A549 treated with Hydrocortisone at 1 μM for 4 hours (cell line): ENCODE measurements at places on chromosomes 13 and 19. TPM values are rescaled to one million over a fixed set of nuclear protein-coding genes. Genes with fewer than 3 reads are reported as not detected.

ZNF229 gene
- 2.3 to 3.1 TPM (median 2.8 TPM) in 5 replicates for total RNA-seq

CYP2A6 gene
- 0.08 TPM in 1 of 5 replicates, not detected in the others for total RNA-seq

INSL3 gene
- total RNA-seq: 0.40 to 0.77 TPM (median 0.48 TPM) in 5 replicates

LYPD4 gene
- total RNA-seq: not detected in 5 replicates

CBY2 gene
- not detected in 5 replicates for total RNA-seq

GPC6 gene
- 3.5 to 6.3 TPM (median 5.1 TPM) in 5 replicates for total RNA-seq

TMEM238 gene
- total RNA-seq: 1.4 to 10.5 TPM (median 8.0 TPM) in 5 replicates

ZNF98 gene
- not detected in 5 replicates for total RNA-seq

PSMC4 gene
- total RNA-seq: 257 to 292 TPM (median 275 TPM) in 5 replicates

KLK1 gene
- total RNA-seq: 0.09 to 0.26 TPM (median 0.24 TPM) in 3 of 5 replicates, not detected in the others

ZNF626 gene
- total RNA-seq: not detected in 5 replicates

SHC2 gene
- total RNA-seq: 0.77 to 1.5 TPM (median 0.99 TPM) in 5 replicates

ITM2B gene
- 125 to 175 TPM (median 161 TPM) in 5 replicates for total RNA-seq

DAND5 gene
- 0.07 TPM in 1 of 5 replicates, not detected in the others for total RNA-seq

CDKN2D gene
- 4.8 to 6.0 TPM (median 5.3 TPM) in 5 replicates for total RNA-seq

CYP4F2 gene
- 0.06 to 0.17 TPM (median 0.17 TPM) in 4 of 5 replicates, not detected in the other for total RNA-seq

ZNF546 gene
- 1.3 to 2.7 TPM (median 2.2 TPM) in 5 replicates for total RNA-seq

ZNF283 gene
- 3.9 to 6.1 TPM (median 4.8 TPM) in 5 replicates for total RNA-seq

C1QTNF9B gene
- not detected in 5 replicates for total RNA-seq

C19orf85 gene
- total RNA-seq: not detected in 5 replicates

CD37 gene
- total RNA-seq: not detected in 5 replicates

ZNF700 gene
- total RNA-seq: 0.20 to 0.33 TPM (median 0.29 TPM) in 5 replicates

CNN2 gene
- total RNA-seq: 70.3 to 98.3 TPM (median 87.8 TPM) in 5 replicates

BCAM gene
- total RNA-seq: 67.1 to 85.2 TPM (median 79.0 TPM) in 5 replicates

S1PR5 gene
- 1.2 to 1.9 TPM (median 1.6 TPM) in 5 replicates for total RNA-seq

ADGRE3 gene
- not detected in 5 replicates for total RNA-seq

THSD1 gene
- 5.2 to 6.7 TPM (median 6.1 TPM) in 5 replicates for total RNA-seq
